NK-92 treated with Interleukin-12 subunit alpha and Interleukin-12 subunit beta, amount 100 ng/mL, for 24 hours (cell line): ENCODE measurements at places on chromosomes 3 and 15.
A peak's percentile ranks its signal among the peaks of the same experiment; 100 is the strongest.

DNA sequence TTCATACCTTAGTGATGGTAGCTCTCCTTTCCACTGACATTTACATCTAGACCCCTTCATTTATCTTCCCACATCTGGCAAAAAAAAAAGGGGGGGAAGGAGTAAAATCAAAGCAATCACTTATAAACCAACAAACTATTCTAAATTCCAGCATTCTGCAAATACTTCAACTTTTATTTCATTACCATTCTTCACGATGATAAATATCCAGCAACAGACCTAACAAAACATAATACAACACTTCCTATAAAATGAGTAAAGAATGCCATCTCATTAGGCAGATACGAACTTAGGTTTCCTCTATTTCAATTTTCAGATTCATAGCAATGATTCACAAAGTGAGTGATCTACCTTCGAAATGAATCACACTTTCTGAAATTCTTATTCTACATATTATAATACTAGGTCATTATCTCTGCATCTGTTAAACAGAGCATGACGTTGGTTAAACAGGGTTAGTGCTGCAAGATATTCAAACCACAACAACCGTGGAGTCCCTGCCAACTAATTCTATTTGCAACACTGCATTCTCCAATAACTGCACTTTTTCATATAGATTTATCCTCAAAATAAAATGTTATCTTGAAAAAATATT, at the start of gene LRRFIP2:
Gene LRRFIP2, minus strand, starts transcription at position 51 of the 595 bp plus-strand sequence. CDS start 25,599 bp downstream, outside the sequence.
- DNase-seq, result no peak

DNA sequence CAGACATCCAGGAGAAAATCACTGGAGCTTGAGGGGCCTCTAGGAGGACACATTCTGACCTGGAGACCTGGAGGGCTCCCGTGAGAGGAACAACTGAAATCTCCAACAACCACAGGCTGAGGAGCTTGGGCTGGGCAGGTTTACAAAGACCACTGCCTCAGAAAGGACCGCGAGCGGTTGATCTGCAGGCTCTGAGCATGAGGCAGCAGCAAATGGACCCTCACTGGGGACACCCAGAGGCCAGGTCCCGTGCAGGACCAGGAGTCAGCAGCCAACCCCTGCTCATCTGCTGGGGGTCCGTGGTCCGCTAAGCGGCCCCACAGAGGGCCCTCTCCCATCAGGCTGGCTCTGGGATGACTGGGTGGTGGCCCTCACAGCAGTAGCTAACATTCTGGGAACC, 10.5 kb upstream of the EPHB3 start:
- no peak for DNase-seq

DNA sequence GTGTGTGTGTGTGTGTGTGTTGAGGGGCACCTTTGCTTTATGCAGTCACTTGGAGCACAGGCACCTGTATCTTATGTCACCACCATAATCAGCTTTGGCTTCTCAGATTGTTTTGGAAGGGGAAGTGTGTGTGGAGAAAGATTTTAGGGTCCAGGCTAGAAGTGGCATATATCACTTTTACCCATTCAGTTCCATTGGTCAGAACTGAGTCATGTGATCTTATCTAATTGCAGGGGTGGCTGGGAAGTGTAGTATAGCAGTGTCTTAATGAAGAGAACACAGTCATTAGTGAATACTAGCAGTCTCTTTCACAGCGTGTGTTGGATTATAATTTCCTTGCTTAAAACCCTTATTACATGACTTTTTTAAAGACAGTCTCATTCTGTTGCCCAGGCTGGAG, 20.6 kb downstream of the NCK1 start:
- no peak for DNase-seq

DNA sequence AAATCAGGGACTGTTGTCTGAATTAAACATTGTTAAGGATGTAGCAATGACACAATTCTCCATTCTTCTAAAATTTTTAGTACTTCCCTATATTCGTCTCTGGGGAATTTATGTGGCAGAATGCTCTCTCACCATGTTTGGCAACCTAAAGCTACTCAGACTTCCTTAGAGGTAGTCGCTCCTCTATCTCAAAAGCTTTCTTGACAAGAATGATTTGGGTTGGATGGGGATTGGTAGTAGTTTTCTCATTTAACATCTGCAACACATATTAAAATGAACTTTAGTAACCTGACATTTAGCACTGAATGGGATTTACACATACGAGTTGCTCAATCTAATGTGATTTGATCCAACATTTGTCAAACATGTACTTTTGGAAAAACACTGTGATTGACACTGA, 233.3 kb downstream of the RBMS3 start:
- no peak for DNase-seq

- no peak for DNase-seq
These were observed 2.3 kb upstream of the HRG start for GRCh38 chr3:186663361-186664118.

DNA sequence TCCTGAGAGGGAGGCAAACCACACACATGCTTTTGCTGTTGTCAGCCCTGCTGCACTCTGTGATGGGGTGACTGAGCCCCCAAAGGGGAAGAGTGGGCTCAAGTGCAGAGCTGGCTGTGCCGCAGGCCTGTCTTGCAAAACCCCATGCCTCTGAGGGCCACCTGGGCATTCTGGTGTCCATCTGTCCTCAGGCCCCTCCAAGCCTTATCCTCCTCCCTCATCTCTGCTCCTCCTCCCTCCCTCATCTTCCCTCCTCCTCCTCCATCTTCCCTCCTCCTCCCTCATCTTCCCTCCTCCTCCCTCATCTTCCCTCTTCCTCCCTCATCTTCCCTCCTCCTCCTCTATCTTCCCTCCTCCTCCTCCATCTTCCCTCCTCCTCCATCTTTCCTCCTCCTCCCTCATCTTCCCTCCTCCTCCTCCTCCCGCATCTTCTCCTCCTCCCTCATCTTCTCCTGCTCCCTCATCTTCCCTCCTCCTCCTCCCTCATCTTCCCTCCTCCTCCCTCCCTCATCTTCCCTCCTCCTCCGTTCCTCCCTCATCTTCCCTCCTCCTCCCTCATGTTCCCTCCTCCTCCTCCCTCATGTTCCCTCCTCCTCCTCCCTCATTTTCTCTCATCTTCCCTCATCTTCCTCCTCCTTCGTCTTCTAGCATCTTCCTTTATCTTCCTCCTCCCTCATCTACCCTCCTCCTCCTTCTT, 40.6 kb downstream of the CHDH start:
- DNase-seq, result no peak

DNA sequence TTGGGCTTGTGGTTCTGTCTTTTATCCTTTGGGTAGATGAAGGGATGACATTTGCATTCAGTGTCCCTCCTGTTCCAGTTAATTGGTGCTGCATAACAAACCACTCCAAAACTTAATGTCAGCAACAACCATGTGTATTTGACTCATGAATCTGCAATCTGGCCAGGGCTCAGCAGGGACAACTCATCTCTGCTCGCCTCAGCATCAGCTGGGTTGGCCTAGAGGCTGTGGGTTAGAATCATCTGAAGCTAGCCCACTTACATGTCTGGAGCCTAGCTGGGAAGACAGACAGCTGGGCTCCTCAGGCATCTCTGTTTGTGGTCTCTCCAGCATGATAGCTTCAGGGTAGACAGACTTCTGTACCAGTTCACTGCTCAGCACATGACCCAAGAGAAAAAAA, 92.0 kb downstream of the TMEM108 start:
- DNase-seq, result no peak

GRCh38 chr15:43828061-43828657, 1.4 kb downstream of the WDR76 start:
- no peak for DNase-seq

- no peak for DNase-seq
These were observed 21.5 kb upstream of the SNRPA1 start for GRCh38 chr15:101316529-101316928.

GRCh38 chr3:78140866-78141265, 1101.0 kb downstream of the ROBO2 start:
- DNase-seq, result no peak

DNA sequence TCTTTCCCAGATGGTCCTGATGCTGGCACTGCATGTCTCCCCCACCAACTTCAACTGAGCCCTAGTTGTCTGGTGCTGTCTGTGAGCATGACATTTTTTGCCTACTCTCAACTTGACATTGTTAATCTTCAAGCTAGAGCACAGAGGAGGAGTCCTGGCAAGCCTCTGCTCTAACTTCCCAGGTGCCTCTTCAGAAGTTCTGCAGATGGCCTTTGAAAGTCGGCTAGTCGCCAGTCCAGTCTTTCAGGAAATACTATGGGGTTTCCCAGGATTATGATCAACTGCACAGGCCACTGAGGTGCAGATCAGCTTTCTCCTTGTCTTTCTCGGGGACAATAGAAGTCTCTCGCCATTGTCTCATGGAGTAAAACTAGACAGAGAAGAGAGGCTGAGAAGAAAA, 86.7 kb downstream of the ST8SIA2 start:
- no peak for DNase-seq

GRCh38 chr3:57805674-57806073, 49.6 kb downstream of the SLMAP start:
- no peak for DNase-seq

DNA sequence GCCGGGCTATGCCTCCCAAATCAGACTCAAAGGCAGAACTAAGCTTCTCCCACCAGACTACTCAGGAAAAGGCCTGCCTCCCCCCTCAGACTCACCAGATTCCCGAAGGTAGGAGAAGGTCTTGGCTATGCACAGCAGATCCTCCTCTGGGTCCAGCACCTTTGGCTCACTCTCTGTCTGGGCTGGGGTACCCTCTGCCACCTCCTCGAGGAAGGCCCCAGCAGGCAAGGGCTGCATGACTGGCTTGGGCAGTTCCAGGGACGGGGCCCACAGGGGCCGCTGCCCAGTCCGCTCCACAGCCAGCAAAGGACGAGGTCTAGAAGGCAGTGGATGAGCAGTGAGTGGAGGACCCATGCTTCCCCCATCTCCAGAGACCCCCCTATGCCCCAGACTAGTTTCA, 3.3 kb downstream of the CISH start:
- no peak for DNase-seq

GRCh38 chr15:90249203-90249863, at the start of gene TTLL13:
Gene TTLL13 (plus strand): TSS chr15:90249556. CDS start chr15:90250631, 1,075 bp downstream.
- DNase-seq, result no peak

GRCh38 chr3:129892857-129893580, 492 bp downstream of the TMCC1 start:
- peak; percentile 73 for DNase-seq

GRCh38 chr3:158489181-158489580, 81.8 kb upstream of the MLF1 start:
- no peak for DNase-seq

DNA sequence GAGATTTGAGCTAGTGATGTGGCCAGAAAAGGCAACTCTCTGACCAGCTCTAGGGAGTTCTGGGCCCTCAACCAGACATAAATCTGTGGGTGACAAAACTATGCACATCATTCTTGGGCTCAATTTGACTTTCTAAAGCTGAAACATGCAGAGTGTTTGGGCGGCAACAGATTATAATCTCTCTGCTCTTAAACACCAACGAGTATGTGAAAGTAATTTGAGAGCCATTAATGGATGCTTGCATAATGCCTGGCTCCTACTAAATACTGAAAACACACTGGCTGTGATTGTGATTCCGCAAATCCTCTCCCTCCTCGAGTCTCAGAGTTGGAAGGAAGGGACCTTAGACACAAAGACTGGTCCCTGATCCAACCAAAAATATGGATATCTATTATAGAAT, 186.7 kb downstream of the UACA start:
- no peak for DNase-seq

DNA sequence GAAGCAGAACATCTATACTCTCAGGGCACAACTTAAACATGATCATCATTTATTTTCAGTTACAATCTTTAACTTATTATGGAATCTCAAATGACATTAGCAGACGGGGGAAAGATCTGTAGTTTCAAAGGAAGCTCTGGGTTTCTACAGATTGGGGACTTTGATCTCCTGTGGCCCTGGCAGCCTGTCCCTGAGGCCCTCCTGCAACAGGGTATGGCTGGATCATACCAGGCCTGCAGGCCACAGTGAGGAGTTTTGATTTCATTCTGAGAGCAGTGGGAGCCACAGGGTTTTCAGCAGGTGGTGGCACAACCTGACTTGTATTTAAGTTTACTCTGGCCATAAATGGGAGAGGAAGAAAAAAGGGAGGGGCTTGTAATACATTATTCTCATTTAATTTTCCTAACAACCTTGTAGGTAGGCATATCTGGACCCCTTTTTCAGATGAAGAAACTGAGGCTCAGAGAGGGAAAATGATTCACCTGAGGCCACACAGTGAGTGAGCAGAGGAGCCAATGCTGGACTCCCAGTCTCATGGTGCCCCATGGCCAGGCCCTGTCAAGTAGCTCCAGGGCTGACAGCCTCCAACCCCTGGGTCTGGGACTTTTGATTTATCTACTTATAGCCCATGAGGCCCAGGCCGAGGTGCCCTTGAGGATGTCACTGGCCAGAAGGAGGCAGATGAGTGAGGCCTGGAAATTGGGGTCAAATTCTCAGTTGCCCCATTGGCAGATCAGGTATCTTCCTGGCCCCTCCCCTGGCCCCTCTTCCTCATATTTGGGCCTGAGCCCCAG, 71.0 kb downstream of the ATP2B2 start:
- no peak for DNase-seq

- DNase-seq, result no peak
These were observed 71.2 kb upstream of the WNT5A start for GRCh38 chr3:55558316-55558715.

DNA sequence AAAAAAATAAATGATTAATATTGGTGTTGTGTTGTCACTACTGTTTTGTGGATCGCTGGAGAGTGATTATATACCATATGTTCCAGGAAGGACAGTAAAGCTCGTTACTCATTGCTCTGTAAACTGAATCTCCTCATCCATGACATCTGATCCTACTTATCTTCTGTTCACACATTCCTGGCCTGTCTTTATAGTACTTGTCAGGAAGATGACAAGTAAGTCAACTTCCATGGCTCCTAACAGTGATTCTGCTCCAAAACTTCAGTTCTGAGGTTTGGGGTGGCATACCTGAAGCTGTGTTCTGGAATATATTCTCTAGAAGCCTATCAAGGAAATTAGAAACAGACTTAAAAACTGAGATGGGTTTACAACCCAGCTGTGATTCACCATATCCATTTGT, 288.9 kb downstream of the ZBBX start:
- DNase-seq, result no peak

DNA sequence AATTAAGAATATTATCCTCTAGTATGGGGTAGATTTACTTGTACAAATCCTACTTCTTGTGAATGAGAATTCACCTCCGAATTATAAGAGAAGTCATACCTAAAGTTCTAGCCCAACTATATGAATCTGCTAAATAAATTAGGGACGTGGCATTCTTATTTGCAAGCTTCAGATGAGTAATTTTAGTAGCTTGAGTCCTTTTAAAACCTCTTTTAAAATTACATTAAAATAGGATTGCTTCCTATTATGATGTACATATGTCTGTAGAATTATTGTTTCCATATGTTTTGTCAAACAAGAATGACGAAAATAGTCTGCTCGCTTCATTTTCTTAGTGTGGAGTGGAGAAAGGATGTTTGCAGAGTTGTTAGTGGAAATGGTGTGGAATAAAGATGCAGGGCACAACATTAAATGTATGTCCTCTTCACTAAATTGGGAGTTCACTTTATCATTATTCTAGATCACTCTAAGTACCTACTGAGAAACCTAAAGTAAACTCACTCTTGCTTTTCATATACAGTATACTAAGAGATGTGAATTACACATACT, 59.4 kb downstream of the CMSS1 start:
- DNase-seq, result no peak
